ENCODE measurements at places on chromosomes 5 and 9.

DNA sequence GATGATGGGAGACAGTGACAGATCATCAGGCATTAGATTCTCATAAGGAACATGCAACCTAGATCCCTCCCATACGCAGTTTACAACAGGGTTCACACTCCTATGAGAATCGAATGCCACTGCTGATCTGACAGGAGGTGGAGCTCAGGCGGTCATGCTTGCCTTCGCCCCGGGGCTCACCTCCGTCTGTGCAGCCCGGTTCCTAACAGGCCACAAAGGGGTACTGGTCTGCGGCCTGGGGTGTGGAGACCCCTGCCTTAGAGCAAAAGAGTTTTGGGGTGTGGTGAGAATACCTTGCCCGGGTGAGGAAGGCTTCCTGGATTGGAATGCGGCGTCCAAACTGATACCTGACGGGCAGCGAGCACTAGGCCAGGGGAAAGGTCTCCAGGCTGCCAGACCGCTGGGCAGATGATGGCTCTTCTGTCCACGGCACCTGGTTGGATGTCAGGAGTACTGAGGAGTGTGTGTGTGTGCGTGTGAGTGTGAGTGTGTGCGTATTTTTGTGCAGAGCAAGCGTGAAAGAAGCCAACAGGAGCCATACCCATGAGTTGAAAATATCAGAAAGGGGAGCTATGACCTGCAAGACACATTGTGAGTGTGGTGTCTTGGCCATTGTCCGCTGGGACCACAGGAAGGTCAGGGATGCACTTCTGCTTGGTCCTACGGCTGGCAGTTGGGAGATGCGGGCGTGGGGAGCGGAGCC, 55.4 kb downstream of the ACER2 start:
- DNase-seq, result no peak

GRCh38 chr9:92728831-92729734, 35.5 kb downstream of the BICD2 start:
- DNase-seq, result peak; percentile 19

DNA sequence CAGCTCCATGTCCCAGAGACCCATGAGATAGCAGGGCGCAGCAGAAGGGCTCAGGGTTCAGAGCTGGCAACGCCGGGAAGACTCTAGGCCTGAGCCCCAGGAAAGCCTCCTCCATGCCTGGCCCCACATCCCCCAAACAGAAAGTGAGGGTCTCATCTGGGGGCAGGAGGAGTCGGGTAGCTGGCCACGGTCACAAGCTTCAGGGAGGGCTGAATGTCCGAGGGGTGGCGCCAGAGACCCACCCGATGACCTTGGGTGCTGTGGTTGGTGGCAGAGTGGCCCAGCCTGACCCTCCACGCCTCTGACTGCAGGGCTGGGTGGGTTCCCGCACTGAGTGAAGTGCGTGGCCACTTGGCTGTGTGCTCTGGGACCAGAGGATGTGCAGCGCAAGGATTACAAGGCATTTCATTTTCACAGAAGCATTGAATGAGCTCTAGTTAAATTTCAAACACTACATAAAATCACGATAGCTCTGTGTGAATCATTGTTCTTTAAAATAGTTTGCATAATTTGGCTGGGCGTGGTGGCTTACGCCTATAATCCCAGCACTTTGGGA, 3.0 kb downstream of the C8G start:
- DNase-seq, result peak; percentile 30

DNA sequence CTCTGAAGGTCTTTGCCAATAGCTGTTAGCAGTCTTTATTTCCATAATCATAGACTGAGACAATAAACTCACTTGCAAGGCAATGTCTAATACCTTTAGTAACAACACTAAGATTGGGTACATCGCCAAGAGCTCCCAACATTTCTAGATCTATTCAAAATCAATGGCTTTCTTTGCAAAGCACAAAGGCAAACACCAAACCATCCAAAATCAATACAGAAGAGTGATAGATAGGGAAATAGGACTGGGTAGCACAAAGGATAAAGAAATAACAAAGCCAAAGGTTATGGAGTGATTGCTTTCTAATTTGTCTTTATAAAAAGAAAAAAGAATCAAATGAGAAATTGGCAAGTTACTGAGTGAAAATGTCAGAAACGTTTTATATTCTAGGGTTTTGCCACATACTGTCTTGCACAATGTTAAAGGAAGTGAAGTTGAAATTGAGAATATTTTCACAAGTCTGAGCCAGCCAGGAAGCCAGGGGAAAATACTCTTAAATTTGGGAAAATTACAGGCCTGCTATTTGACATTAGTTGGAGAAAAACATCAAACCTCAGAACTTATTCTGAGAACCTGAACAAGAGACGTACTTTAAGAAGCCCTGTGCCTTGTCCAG, 53.3 kb upstream of the LHFPL2 start:
- DNase-seq, result no peak

GRCh38 chr5:153896701-153897100, 142.0 kb downstream of the FAM114A2 start:
- peak; percentile 85 for DNase-seq

DNA sequence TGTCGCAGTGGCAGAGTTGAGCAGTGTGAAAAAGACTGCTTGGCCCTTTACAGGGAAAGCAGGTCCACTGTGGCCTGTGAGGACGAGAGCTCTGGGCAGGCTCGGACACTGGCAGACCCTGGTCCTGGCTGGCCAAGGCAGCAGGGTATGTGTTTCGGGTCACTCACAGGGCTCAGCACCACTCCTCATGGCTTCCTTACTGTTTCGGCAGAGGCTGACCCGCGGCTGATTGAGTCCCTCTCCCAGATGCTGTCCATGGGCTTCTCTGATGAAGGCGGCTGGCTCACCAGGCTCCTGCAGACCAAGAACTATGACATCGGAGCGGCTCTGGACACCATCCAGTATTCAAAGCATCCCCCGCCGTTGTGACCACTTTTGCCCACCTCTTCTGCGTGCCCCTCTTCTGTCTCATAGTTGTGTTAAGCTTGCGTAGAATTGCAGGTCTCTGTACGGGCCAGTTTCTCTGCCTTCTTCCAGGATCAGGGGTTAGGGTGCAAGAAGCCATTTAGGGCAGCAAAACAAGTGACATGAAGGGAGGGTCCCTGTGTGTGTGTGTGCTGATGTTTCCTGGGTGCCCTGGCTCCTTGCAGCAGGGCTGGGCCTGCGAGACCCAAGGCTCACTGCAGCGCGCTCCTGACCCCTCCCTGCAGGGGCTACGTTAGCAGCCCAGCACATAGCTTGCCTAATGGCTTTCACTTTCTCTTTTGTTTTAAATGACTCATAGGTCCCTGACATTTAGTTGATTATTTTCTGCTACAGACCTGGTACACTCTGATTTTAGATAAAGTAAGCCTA, 15.7 kb downstream of the SQSTM1 start:
- peak; percentile 56 for DNase-seq

- DNase-seq, result peak; percentile 88
Observed at GRCh38 chr5:75335952-75336614, 937 bp upstream of the HMGCR start.

DNA sequence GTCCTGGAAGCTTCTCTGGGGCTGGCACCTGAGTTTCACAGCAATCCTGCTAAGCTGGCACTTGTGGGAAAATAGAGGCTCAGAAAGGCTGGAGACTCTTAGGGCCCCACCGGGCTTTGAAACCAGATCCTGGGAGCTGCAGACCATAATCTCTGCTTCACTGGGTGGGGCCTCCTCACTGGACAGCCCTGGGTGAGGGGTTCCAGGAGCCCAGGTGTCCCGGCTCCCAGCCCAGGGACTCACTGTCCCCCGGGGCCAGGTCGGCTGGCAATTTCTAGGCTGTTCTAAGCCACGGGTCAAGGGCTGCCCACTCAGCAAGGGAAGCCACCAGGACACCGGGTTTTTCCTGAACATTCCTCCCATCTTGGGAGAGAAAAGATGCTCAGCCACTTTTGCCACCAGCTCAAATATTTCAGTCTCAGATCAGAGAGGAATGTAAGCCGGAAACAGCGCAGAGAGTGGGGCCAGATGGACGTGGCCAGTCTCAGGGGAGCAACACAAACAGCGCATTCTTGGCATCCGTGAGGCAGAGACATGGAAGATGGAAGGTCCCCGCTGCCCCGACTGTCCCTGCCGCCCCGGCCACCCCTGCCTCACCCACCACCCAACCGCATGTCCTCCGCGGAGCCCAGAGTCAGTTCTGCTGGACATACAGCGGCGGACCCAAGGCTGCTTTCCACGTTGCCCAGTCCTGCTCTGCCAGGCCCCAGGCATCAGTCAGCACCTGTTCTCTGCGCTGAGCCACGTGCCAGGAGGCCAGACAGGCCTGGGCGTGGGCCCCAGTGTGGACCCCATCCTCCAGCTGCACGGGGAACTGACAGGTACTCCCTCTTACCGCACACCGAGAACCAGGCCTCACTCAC, 72.6 kb downstream of the VAV2 start:
- no peak for DNase-seq
